Left ventricle myocardium inferior (tissue), 1 donor: ENCODE measurements at places on chromosomes 3 and 15. TPM values are rescaled to one million over a fixed set of nuclear protein-coding genes. Genes with fewer than 3 reads are reported as not detected.

The POPDC2 gene
- total RNA-seq, result 512 TPM

The WDR93 gene
- total RNA-seq, result not detected

The GOLIM4 gene
- total RNA-seq, result 74.8 TPM

The KLHDC8B gene
- total RNA-seq, result 92.5 TPM

The TIGIT gene
- not detected for total RNA-seq

The HRG gene
- total RNA-seq, result not detected

The TMEM207 gene
- not detected for total RNA-seq

The SENP5 gene
- total RNA-seq, result 16.7 TPM

The RPL32 gene
- total RNA-seq, result 880 TPM

The DNAH12 gene
- total RNA-seq, result 0.16 TPM

The GOLGA8S gene
- 0.33 TPM for total RNA-seq

DNA sequence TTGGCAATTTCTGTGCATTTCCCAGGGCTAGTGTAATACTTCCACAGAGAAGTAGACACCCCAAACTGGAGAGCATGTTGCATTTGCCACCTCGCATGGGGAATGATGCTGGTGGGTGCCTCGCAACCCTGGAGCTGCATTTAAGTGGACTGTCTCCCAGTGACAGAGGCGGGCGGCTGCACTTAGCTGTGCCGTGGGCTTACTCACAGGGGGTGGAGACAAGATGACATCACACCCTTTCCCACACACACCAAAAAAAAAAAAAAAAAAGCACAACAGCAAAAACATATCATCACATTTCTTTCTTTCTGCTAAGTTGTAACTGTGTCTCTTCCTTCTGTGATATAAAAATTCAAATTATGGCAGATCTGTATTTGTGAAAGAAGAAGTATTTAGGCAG lies at the start of gene ABI3BP:
ABI3BP (minus strand) TSS at position 113 of the 400 bp plus-strand sequence; CDS start at position 76, 37 bp downstream.
- DNase-seq, result peak; percentile 66

- DNase-seq, result no peak
Observed at GRCh38 chr15:64348455-64348854, 7.5 kb downstream of the CSNK1G1 start.

GRCh38 chr3:112247350-112247749 lies 46.7 kb downstream of the SLC9C1 start:
- no peak for DNase-seq

GRCh38 chr3:176313426-176313825 lies 883.9 kb downstream of the TBL1XR1 start:
- no peak for DNase-seq

DNA sequence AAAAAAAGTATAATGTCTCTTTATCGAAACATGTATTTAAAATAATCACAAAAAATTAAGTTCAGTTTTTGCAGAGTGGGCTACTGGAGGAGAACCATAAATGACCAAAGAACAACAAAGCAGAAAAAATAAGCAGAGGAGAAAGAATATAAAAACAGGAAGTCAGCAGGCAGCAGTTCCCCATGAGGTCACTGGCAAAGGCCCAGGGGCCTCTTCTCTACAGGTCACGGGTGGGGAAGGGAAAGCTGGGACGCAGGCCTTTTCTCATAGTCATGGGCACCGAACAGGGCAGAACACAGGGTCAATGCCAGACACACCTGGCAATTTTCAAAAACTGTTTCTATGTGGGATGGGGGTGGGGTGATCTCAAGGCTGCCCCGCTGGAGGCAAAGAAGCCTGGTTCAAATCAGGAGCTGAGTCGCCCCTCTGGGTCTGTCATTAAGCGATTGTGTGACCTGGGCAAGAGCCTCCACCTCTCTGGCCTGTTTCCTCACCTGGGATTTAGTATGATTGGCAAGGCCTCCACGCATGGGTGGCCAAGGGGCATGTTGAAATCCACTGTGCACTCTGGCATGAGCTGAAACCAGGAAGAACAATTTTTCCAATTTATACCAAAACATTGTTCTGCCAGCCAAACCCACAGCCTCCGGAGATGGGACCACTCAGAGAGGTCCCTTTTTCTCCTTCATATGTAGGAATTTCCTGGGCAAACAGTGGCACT lies 43.8 kb upstream of the UACA start:
- peak; percentile 56 for DNase-seq

GRCh38 chr3:24818055-24818454 lies 323.4 kb upstream of the THRB start:
- no peak for DNase-seq

- DNase-seq, result no peak
Observed at GRCh38 chr3:71269906-71270305, 313.6 kb downstream of the FOXP1 start.

DNA sequence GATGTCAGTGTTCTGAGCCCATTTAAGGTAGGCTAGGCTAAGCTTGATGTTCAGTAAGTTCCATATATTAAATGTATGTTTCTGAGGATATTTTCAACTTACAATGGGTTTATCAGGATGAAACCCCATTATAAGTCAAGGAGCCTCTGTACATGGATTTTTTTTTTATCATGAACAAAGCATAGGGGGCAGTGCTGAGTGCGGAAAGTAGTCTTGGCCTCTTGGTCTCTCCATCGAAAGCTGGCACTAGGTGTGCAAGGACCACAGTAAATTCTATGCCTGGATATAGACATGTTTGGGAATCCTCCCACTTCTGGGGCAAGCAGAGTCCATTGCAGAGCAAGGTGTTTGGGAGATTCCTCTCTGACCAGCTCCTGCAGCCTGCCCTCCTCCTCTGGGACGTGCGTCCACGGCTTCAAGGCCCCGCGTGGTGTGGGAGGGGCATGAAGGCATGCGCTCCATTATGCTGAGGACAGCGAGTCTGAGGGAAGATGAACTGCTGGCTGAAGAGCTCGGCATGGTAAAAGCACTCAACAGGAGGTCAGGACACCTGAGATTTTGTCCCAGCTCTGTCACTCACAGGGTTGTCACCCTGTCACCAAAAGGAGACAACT lies 122.9 kb upstream of the LIPC start:
- DNase-seq, result no peak

- DNase-seq, result no peak
Observed at GRCh38 chr3:112004187-112004586, 5.5 kb downstream of the TAGLN3 start.

DNA sequence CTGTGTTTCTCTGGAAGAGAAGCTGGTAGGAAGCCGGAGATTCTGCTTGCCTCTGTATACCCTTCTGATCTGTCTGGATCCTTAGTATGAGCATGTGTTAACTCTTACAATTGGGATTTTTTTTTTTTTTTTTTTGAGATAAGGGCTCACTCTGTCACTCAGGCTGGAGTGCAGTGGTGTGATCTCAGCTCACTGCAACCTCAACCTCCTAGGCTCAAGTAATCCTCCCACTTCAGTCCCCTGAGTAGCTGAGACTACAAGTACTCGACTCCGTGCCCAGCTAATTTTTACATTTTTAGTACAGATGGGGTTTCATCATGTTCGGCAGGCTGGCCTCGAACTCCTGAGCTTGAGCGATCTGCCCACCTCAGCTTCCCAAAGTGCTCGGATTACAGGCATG lies 44.5 kb downstream of the RPN1 start:
- DNase-seq, result no peak

DNA sequence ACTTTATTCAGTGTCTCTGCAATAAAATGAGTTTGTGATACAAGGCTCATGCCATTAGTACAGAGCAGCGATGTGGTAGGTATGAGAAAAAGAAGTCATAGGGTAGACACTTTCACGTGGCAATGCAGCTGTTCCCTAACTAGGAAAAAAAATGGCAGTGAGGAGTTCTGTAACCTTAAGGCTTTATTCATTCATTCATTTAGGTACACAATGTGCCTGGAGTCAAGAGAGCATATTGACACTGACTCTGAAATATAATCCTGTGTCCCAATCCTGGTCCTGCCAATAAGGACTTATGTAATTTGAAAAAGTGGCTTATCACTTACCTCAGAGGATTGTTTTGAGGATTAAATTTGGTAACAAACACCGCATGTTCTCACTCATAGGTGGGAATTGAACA lies 173.0 kb upstream of the AZI2 start:
- DNase-seq, result no peak

DNA sequence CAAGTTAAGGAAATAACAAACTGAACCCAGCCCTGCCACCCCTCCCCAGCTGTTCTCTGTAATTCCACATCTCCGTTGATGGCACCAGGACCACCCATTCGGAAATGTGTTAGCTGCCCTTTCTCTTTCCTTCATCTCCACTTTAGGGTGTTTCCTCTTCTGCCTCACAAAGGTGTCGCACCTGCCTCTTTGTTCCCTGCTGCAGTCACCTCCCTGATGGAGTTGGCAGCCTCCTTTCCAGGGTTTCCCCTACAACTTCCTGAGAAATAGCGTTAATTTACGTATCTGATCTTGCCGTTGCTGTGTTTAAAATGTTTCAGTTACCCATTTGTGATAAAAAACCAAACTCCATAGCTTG lies 57.3 kb downstream of the GPR171 start:
- no peak for DNase-seq

DNA sequence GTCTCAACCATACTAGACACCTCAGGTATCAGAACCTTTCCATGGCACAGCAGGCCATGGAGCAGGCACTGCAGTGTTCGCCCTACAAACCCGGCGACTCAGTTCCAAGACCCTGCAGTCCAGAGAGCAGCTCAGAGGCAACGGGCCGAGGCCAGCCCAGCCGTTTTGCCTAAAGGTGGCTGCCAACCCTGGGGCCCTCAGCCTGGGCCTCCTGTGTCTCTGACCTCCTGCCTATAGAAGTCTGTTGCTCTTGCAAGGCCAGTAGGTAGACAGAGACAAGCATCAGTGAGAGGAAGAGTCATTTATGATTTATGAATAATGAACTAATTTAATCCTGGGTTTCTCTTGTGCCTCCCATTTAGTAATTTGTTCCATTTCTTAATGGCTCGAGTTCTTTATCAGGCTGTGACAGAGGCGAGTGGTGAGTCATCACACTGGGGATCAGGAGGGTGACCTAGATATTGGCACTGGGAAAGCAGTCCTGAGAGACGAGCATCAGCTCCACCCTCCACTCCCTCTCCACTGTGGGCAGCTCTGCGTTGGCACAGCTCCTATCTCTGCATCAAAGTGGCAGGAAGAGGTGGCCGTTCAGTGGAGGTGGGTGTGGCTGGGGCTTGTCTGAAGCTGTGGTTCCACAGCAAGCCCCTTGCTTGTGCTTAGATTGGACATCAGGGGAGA lies 79.8 kb downstream of the ABHD5 start:
- peak; percentile 55 for DNase-seq

GRCh38 chr15:49621401-49621811 lies 558 bp downstream of the DTWD1 start:
- no peak for DNase-seq

- no peak for DNase-seq
Observed at GRCh38 chr3:136396916-136397315, 146.8 kb downstream of the PCCB start.

- DNase-seq, result no peak
Observed at GRCh38 chr15:41985236-41986160, 13.1 kb upstream of the EHD4 start.

DNA sequence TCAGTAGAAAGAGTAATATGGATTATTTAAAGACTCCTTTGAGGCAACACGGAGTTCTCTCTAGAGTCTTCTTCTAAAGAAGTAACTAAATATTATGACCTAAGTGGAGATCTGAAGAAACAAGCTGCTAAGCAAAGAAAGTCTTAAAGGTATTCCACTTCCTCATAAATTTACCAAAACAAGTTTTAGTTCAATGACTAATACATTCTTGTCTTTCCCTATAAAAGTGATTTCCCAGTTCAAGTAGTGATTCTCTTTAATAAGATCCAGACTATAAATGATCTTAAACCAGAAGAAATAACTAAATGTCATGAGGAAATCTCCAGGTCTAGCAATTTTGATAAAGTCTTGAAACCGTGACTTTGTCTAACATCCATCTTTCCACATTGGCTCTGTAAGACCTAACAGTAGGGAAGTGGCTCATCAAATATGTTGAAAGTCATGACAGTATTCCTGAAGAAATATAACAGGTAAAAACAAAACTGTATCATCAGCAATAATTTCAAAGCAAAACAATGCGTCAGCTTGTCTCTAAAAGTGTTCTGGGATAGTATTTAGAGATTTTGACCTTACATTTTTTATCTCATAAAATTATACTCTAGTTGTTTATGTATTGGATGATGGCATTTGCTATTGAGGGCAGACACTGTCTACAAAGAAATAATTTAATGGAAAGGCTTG lies 51.8 kb upstream of the NEDD4 start:
- DNase-seq, result no peak

DNA sequence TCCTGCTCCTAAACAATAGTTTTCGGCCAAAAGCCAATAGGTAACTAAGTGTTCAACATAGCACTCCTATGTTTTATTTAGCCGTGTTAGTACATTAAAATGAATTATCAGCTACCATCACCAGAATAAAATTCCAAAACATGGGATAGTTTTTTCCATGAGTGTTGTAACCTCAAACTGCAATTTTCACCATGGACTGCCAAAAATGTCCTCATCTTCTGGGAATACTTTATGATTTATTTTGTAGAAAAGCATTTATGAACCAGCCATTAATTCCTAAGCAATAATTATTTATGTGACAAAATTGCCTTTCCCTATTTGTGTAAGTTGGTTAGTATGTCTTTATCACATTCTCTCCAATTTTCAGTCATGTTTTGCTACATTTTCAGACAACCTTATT lies 438.1 kb downstream of the NAALADL2 start:
- DNase-seq, result no peak

DNA sequence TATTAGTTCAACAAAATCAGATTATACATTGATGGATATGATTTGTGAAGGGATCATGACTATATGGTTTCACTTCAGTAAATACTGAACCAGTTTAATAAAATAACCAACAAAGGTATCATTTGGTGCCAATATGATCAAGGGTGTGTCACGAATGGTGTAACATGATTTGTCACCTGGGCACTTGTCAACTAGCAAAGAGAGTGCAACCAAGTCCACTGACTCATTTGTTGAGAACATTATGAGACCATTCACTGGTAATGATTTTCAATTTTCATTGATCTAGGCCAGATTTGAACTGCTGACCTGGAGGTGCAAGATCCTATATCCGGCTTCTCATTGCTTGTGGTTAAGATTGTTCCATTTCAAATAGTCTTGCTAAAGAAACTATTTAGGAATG lies 1037.9 kb downstream of the ROBO2 start:
- DNase-seq, result no peak

DNA sequence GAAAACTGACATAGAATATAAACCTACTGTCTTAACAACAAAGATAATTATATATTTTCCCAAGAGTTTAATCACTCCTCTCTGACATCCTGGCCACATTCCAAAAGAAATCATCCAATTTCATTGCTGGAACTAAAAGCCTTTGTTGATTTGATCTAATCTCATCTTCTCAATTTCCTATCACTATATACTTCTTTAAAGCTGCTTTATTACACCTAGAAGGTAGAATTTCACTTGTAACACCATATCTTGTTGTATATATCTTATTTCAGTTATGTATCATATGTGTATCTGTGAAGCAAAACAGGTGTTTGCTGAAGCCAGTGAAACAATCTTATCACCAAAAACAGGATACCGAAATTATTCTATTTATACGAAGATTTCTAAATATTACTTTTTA lies 740.2 kb downstream of the ROBO1 start:
- no peak for DNase-seq

- DNase-seq, result peak; percentile 27
Observed at GRCh38 chr3:47250309-47251060, 32.1 kb downstream of the KIF9 start.
